ENCODE measurements at places on chromosomes 5 and 9. TPM values are rescaled to one million over a fixed set of nuclear protein-coding genes. Genes with fewer than 3 reads are reported as not detected.

The NUTM2G gene
- not detected for total RNA-seq

The PRELID2 gene
- total RNA-seq, result 0.76 TPM

- no peaks in the 10 kb centered on the region for H3K27me3 ChIP-seq
- no peak overlapping the region for H3K4me3 ChIP-seq
- DNase-seq, result no peak
Measured at GRCh38 chr9:113634596-113635515, 171.3 kb downstream of the RGS3 start.

GRCh38 chr5:181203777-181204112, 1.3 kb downstream of the TRIM7 start:
- no peaks in the 10 kb centered on the region for H3K36me3 ChIP-seq
- H3K27me3 ChIP-seq, result no peaks in the 10 kb centered on the region
- no peak for DNase-seq
- H3K27ac ChIP-seq, result no peak overlapping the region
- no peaks in the 10 kb centered on the region for H3K4me1 ChIP-seq
- peak overlapping the region; percentile 65 for H3K4me3 ChIP-seq

The LRRC19 gene
- not detected for total RNA-seq

- no peak for DNase-seq
- no peak overlapping the region for H3K27ac ChIP-seq
- H3K4me3 ChIP-seq, result no peak overlapping the region
Measured at GRCh38 chr5:146001544-146002190, 65.3 kb downstream of the SH3RF2 start.

- H3K27ac ChIP-seq, result no peak overlapping the region
- H3K36me3 ChIP-seq, result no peaks in the 10 kb centered on the region
- H3K27me3 ChIP-seq, result no peaks in the 10 kb centered on the region
- no peak for DNase-seq
- H3K4me1 ChIP-seq, result no peaks in the 10 kb centered on the region
Measured at GRCh38 chr5:93320920-93321445, 260.0 kb downstream of the NR2F1-AS1 start.

- H3K4me1 ChIP-seq, result 0 out of 2 replicates have a peak, but pooled peaks cover 6% of the 10 kb centered on the region
- no peaks in the 10 kb centered on the region for H3K27me3 ChIP-seq
- peak within 1 kb of the TSS; percentile 63 for H3K4me3 ChIP-seq
- H3K36me3 ChIP-seq, result peaks cover 5% of the 10 kb centered on the region
- DNase-seq, result peak; percentile 68
Measured at GRCh38 chr5:171418982-171419687, at the start of gene FGF18. TSS of gene FGF18 (plus strand) at chr5:171419647. CDS start at chr5:171420200, 553 bp downstream.

GRCh38 chr5:176952531-176953193, 53.5 kb upstream of the HK3 start:
- H3K4me3 ChIP-seq, result no peak overlapping the region
- 0 out of 2 replicates have a peak, but pooled peaks cover 5% of the 10 kb centered on the region for H3K4me1 ChIP-seq
- H3K36me3 ChIP-seq, result peaks cover 28% of the 10 kb centered on the region
- H3K27ac ChIP-seq, result no peak overlapping the region
- H3K27me3 ChIP-seq, result no peaks in the 10 kb centered on the region
- no peak for DNase-seq

DNA sequence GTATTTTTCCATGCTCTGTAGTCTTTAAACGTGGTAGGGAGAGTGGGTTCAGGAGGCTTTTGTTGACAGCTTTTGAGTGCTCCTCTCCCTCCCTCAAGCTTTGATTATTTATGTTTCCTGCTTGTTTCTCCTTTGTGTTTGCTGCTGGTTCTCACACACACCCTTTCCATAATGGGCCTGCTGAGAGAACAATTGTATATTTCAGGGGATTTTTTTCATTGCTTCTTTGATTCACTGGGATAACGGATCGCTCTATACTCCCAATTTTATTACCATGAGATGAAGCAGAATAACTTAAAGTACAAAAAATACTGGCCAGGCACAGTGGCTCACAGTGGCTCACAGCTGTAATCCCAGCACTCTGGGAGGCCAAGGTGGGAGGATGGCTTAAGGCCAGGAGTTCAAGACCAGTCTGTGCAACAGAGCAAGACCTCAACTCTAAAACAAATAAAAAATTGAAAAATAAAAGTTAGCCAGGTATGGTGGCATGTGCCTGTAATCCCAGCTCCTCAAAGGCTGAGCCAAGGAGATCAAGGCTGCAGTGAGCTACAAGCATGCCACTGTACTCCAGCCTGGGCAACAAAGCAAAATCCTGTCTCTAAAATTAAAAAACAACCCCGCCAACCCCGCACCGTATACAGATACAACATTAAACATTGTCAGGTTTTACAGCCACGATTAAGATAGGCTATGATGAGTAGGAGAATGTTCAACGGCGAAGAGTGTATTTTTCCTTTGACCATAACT, 66.9 kb downstream of the USP20 start:
- no peak overlapping the region for H3K27ac ChIP-seq
- no peaks in the 10 kb centered on the region for H3K4me1 ChIP-seq
- no peak for DNase-seq
- no peak overlapping the region for H3K4me3 ChIP-seq
- 0 out of 2 replicates have a peak, but pooled peaks cover 4% of the 10 kb centered on the region for H3K36me3 ChIP-seq
- no peaks in the 10 kb centered on the region for H3K27me3 ChIP-seq

DNA sequence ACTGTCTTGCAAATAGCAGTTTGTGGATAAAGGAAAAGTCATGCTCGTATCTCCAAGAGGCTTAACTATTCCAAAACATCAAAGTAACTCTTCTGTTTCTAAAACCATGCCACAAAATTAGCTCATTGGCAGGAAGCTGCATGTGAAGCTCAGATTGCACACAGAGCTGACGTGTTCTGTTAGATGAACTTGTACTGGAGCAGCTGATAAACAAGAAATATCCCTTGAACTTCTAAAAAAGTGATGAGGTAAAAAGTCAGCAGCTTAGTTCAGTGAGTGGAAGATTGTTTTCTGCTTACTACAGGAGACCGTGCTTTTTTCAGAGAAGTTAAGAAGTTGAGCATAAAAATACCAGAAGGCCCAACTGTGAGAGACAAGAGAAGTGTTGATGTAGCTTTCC, 113.2 kb downstream of the SLC12A2 start:
- no peaks in the 10 kb centered on the region for H3K36me3 ChIP-seq
- no peak for DNase-seq
- no peak overlapping the region for H3K27ac ChIP-seq
- no peaks in the 10 kb centered on the region for H3K4me1 ChIP-seq
- no peak overlapping the region for H3K4me3 ChIP-seq
- 0 out of 2 replicates have a peak, but pooled peaks cover 6% of the 10 kb centered on the region for H3K27me3 ChIP-seq

DNA sequence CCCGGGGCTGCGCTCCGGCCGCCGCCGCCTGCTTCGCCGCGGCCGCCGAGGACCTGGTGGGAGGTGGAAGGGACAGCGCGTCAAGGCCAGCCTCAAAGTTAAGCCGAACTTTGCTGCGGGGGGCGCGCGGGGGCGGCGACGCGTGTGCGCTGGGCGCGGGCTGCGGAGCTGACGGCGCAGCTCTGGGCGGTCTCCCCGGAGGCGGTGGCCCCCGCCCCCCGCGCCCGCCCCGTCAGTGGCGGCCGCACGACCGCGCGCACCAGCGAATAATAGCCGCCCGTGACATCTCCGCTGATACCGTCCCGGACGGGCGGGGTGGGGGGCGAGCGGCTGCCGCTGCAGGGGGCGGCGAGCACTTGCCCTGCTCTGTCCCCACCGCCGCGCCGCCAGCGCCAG, 579 bp upstream of the FAM78A start:
- H3K4me1 ChIP-seq, result no peaks in the 10 kb centered on the region
- peak overlapping the region; percentile 81 for H3K4me3 ChIP-seq
- no peak overlapping the region for H3K27ac ChIP-seq
- peak; percentile 32 for DNase-seq

DNA sequence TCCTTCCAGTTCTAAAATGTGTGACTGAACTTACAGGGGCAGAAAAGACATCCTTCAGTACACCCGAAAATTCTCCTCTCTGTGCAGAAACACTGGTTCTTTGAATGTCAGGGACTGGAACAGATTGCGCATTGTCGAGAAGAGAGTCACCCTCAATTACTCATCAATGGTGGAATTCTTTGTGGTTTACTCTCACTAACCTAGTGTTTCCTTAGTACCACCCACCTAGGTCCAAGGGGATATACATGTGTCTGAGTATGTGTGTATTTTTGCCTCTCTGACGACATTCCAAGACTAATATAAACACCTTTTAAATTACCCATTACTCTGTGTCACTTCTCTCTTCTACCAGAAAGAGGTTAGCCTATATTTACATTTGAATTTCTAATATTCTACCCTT, 660.8 kb downstream of the TLE1 start:
- DNase-seq, result peak; percentile 91
- peaks cover 7% of the 10 kb centered on the region for H3K27me3 ChIP-seq
- no peak overlapping the region for H3K4me3 ChIP-seq
- peaks cover 10% of the 10 kb centered on the region for H3K4me1 ChIP-seq

DNA sequence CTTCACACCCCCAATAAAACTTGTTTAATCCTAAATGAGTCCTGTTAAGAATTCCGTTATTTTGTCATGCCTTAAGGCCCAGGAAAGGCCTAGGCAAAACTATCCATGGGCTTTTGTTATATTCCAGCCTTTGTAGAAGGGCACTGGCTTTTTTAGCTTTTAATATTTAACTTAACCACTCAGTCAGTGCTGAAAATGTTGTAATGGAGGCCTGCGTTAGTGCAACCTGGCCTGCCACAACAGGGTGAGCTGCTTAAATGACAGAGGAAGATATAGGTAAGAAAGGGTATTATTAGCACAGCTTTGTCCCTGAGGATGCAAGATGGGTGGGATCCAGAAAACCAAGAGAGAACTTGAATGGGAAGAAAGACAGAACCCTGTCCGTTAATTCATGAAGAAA, 40.2 kb upstream of the PCAT7 start:
- no peak for DNase-seq
- no peak overlapping the region for H3K27ac ChIP-seq
- no peak overlapping the region for H3K4me3 ChIP-seq
- H3K36me3 ChIP-seq, result no peaks in the 10 kb centered on the region

- H3K4me1 ChIP-seq, result 0 out of 2 replicates have a peak, but pooled peaks cover 6% of the 10 kb centered on the region
- no peak for DNase-seq
- no peak overlapping the region for H3K27ac ChIP-seq
- peaks cover 27% of the 10 kb centered on the region for H3K27me3 ChIP-seq
Measured at GRCh38 chr9:76911971-76912370, 6.1 kb upstream of the PRUNE2 start.

- no peak for DNase-seq
- H3K27me3 ChIP-seq, result peaks cover 52% of the 10 kb centered on the region
- no peak overlapping the region for H3K4me3 ChIP-seq
- no peaks in the 10 kb centered on the region for H3K36me3 ChIP-seq
- no peaks in the 10 kb centered on the region for H3K4me1 ChIP-seq
- H3K27ac ChIP-seq, result no peak overlapping the region
Measured at GRCh38 chr5:80566711-80567259, 3.3 kb downstream of the ANKRD34B start.

The AMBP gene
- not detected for total RNA-seq

The CEL gene
- 0.22 TPM for total RNA-seq

The PCDHAC1 gene
- total RNA-seq, result not detected

DNA sequence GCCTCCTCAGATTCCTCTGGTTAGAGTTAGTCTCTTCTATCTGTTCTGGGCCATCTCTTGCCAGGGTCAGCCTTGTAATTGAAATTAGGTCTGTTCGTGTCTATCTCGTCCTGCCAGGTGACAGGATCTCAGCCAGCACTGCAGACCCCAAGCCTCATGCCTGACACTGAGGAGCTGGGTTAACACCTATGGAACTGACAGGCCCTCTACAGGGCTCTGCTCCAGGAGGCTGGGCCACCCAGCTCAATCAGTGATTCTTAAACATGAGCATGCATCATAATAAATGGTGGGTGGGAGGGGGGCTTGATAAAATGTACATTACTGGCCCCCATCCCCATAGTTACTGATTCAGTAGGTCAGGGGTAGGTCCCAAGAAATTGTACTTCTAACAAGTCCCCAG, 103.4 kb downstream of the PSD2 start:
- H3K36me3 ChIP-seq, result no peaks in the 10 kb centered on the region
- no peak overlapping the region for H3K27ac ChIP-seq
- no peak for DNase-seq
- H3K4me1 ChIP-seq, result no peaks in the 10 kb centered on the region

- H3K27ac ChIP-seq, result no peak overlapping the region
- H3K4me1 ChIP-seq, result peaks cover 6% of the 10 kb centered on the region
- H3K36me3 ChIP-seq, result no peaks in the 10 kb centered on the region
- no peak overlapping the region for H3K4me3 ChIP-seq
- DNase-seq, result no peak
- no peaks in the 10 kb centered on the region for H3K27me3 ChIP-seq
Measured at GRCh38 chr9:81673310-81673709, 16.0 kb downstream of the TLE1 start.

- peaks cover 24% of the 10 kb centered on the region for H3K4me1 ChIP-seq
- H3K27ac ChIP-seq, result no peak overlapping the region
- H3K36me3 ChIP-seq, result peaks cover 4% of the 10 kb centered on the region
- H3K4me3 ChIP-seq, result no peak overlapping the region
- peak; percentile 86 for DNase-seq
Measured at GRCh38 chr9:83935276-83935935, 14.2 kb upstream of the KIF27 start.

GRCh38 chr5:11047030-11047429, 286.0 kb upstream of the DAP start:
- H3K27me3 ChIP-seq, result no peaks in the 10 kb centered on the region
- H3K36me3 ChIP-seq, result no peaks in the 10 kb centered on the region
- H3K4me3 ChIP-seq, result no peak overlapping the region
- no peaks in the 10 kb centered on the region for H3K4me1 ChIP-seq

DNA sequence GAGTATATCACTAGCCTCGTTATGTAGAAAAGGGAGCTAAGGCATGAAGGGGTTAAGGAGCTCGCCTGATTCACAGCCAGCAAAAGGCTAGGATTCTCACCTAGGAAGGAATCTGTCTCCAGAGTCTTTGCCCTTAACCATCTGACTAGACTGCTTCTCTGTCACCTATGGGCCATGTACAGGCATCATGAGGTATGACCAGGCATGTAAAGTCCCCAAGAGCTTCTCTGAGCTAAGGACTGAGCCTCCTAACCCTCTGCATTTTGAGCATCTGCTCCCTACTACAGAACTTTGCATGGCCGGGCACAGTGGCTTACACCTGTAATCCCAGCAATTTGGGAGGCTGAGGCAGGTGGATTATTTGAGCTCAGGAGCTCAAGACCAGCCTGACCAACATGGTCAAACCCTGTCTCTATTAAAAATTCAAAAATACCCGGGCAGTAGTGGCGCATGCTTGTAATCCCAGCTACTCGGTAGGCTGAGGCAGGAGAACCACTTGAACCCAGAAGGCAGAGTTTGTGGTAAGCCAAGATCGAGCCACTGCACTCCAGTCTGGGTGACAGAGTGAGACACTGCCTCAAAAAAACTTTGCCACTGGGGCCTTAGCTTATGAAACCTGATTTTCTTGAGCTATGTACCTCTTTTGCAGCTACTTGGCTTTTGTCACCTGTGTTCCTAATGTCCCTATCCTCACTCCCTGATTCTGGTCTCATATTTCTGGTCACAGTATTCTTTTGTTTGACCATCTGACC, 33.2 kb upstream of the IL7R start:
- DNase-seq, result no peak
- H3K4me1 ChIP-seq, result no peaks in the 10 kb centered on the region
- H3K36me3 ChIP-seq, result no peaks in the 10 kb centered on the region
- H3K27me3 ChIP-seq, result no peaks in the 10 kb centered on the region

GRCh38 chr5:59608745-59609144, 284.8 kb downstream of the PDE4D start:
- DNase-seq, result peak; percentile 45
- no peak overlapping the region for H3K4me3 ChIP-seq
- H3K27me3 ChIP-seq, result no peaks in the 10 kb centered on the region
- H3K4me1 ChIP-seq, result peaks cover 15% of the 10 kb centered on the region
- H3K36me3 ChIP-seq, result no peaks in the 10 kb centered on the region

- H3K27ac ChIP-seq, result no peak overlapping the region
- no peaks in the 10 kb centered on the region for H3K36me3 ChIP-seq
- H3K4me3 ChIP-seq, result no peak overlapping the region
- H3K4me1 ChIP-seq, result peaks cover 10% of the 10 kb centered on the region
- no peaks in the 10 kb centered on the region for H3K27me3 ChIP-seq
- no peak for DNase-seq
Measured at GRCh38 chr9:73020877-73021276, 68.0 kb upstream of the ALDH1A1 start.

All from GM23248 (cell line).